Activated CD4-positive, alpha-beta T cell treated with anti-CD3 and anti-CD28 coated beads, Interleukin-2, amount 10 ng/mL, durations not matched to agents 7 days and 5 days (primary cell): ENCODE measurements at places on chromosomes 2 and 18. TPM values are rescaled to one million over a fixed set of nuclear protein-coding genes. Genes with fewer than 3 reads are reported as not detected.

DNA sequence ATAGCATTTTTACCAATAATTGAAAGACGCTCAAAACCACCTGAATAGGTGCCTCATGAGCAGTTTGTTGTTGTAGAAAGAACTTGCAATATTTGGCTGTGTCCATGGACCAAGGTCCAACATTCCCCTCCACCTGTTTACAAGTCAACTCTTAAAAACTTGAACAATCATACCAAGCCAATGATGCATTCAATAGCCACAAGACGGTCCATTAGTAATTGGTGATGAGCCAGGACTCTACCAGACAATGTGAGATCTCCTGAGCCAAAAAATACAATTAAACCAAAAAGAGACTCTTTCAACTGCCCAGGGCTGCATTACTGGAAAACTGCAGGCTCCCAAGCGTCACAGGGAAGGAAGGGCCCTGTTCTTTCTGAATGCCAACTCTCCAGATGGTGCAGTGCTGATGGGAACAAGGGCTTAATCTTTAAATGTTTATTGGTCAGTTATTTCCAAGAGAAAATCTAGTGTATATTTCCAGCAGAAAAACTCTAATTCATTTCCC lies 118.8 kb upstream of the EPB41L3 start:
- H3K27me3 ChIP-seq = peaks cover 2% of the 10 kb centered on the region
- H3K36me3 ChIP-seq = no peaks in the 10 kb centered on the region
- no peak for DNase-seq
- no peak overlapping the region for H3K27ac ChIP-seq

DNA sequence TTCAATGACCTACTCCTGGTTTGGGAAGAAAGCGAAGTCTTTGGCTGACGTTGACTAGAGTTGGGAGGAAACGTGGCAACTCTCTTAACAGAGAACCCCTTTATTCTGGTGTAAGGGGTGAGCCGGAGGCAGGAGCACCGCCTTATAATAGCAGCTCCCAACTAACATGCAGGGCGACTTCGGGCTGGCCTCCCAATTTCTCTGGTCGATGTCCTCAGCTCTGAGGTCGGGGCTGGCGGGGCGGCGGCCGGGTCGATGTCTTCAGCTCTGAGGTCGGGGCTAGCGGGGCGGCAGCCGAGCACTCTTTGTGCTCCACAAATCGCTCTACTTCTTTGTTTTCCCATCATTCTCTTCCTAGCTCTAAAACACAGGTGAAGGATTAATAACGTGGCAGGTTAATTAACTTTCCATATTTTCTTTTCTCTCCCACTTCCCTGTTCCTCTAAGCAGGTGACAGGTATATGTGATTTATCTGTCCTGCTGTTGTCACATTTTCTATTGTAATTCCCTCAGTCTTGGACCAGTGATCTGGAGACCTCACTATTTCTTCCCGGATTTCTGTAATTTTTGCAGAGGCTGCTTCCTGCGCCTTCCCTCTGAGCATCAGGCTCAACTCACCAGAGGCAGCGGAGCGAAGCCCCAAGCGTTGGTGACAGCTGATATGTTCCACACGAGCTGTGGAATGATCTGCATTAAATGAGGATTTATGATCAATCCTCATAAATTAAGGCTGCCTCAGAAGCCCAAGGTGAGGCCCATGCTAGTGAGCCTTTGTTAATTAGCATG lies 64.3 kb downstream of the ACKR3 start:
- H3K4me3 ChIP-seq = no peak overlapping the region
- H3K27ac ChIP-seq = no peak overlapping the region
- no peaks in the 10 kb centered on the region for H3K36me3 ChIP-seq

DNA sequence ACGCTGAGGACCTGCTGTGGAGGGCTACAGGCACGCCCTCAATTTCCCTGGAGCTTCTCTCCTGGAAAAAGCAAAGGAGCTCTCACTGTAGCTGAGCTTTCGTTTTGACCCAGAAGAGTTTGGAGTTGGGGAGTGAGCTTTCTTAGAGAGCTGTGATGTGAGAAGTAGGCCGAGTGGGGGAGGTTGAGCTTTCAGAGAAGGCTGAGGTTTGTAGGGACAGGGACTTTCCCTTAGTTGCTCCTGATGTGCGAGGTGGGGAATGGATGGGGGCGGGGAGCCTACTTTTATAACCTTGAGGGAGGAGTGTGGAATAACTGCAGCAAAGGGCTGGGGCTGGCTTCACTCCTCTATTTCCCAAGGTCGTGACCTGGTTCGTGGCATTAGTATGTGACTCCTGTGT lies 47.1 kb downstream of the ZNF532 start:
- H3K36me3 ChIP-seq = no peaks in the 10 kb centered on the region
- no peak overlapping the region for H3K4me3 ChIP-seq
- H3K27ac ChIP-seq = no peak overlapping the region
- peaks cover 6% of the 10 kb centered on the region for H3K4me1 ChIP-seq

DNA sequence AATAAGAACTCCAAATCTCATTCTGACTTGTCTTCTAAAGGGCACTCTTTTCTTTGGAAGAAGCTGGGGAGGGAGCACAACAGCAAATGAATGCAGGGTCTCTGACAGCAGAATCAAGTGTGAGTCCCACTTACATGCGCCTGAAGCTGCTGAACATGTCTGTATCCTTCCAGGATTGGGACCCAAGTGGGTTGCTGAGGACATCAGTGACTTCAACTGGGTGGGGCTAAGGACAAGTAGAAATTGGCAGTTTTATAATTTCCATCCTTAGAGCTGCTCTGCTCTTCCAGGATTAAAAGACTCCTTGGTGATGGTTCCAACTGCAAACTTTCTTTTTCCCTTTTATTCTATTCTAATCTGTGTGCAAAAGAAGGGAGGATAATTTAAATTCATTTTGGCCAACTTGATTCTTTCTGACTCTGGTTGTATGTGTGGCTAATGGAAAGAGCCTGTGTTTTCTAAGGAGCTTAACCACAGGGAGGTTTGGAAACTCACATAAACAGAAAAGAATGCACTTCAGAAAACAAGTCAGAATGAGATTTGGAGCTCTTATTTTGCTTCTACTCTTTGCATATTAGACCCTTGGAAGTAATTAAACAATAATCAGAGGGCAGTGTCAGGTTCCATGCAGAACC lies 20.6 kb downstream of the ANTXR1 start:
- no peak for DNase-seq
- peaks cover 56% of the 10 kb centered on the region for H3K27me3 ChIP-seq
- no peaks in the 10 kb centered on the region for H3K4me1 ChIP-seq
- no peak overlapping the region for H3K4me3 ChIP-seq

GRCh38 chr2:63652652-63652985 lies 63.9 kb downstream of the MDH1 start:
- DNase-seq = no peak
- H3K27ac ChIP-seq = no peak overlapping the region
- no peak overlapping the region for H3K4me3 ChIP-seq
- peaks cover 5% of the 10 kb centered on the region for H3K27me3 ChIP-seq

DNA sequence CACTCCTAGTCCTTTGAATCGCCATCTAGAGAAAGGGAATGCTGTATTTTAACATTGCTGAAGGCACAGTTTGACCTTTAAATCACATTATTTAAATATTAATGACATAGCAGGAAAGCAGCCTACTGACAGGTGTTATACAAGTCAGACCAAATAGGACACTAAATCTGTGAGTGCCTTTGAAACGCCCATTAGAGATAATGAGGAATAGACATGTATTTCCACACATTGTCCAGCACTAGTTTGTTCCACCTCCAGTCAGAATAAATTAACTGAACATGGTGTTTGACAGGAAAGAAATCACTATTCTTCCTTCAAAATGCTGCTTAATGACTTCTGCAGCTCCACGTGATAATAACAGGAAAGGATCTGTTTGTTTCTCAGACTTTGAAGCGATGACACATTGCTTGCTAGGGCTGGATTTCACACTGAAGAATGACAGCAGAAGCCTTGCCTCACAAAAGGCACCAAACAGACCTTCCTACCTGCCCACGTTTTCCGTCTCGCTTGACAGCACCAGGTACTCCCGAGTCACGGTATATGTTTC lies 90.5 kb upstream of the DDX18 start:
- no peaks in the 10 kb centered on the region for H3K27me3 ChIP-seq
- H3K36me3 ChIP-seq = no peaks in the 10 kb centered on the region
- H3K27ac ChIP-seq = no peak overlapping the region
- H3K4me1 ChIP-seq = peaks cover 8% of the 10 kb centered on the region
- no peak overlapping the region for H3K4me3 ChIP-seq
- DNase-seq = no peak

- no peaks in the 10 kb centered on the region for H3K27me3 ChIP-seq
- peaks cover 13% of the 10 kb centered on the region for H3K4me1 ChIP-seq
- no peak overlapping the region for H3K4me3 ChIP-seq
- no peak for DNase-seq
- no peak overlapping the region for H3K27ac ChIP-seq
- peaks cover 1% of the 10 kb centered on the region for H3K36me3 ChIP-seq
Observed at GRCh38 chr2:161123531-161124030, 36.6 kb upstream of the TANK start.

DNA sequence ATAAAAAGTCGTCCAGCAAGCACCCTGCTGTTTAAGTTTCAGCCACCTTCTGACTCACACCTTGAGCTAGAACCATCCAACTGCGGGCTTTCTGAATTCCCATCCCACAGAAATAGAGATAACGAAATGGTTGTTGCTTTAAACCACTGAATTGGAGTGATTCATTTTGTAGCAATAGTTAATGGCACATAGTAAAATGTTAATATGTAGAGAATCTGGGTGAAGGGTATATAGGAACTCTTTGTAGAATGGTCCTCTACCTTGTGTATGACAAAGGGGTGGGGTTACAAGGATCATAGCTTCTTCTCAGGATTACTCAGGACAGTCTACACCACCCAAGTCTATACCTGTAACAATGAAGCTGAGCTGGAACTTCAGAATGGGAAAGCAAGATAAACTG lies 2.4 kb upstream of the MAPRE3 start:
- peaks cover 36% of the 10 kb centered on the region for H3K27me3 ChIP-seq
- H3K36me3 ChIP-seq = no peaks in the 10 kb centered on the region
- DNase-seq = no peak

DNA sequence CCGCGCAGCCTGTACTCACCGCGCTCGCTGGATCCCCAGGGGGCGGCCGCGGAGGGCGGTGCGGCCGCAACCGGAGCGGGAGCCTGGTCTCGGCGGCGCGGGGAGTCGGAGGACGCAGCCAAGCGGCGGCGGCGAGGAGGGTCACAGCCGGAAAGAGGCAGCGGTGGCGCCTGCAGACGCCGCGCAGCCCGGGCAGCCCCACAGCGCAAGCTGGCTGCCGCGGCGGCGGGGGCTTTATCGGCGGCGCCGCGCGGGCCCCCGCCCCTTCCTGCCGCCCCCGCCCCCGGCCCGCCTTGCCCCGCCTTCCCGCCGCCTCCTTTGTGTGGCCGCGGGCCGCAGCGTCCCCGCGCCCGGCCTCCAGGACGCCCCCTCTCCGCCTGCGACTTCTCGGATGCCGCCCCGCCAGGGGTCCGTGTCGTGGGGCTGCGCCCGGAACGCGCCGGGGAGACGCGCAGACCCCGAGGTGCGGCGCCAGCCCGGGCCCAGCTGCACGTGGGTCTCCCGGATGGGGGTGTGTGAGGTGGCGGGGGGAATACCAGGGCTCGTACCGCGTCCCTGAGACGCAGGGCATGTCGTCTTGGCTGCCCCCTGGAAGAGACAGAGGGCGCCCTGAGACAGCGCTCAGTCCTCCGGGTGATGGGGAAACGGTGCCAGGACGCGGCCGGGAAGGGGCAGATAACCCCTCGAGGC lies at the start of gene SERPINE2:
TSS of gene SERPINE2 (minus strand) at position 207 of the 690 bp plus-strand sequence. CDS start 37,386 bp downstream, outside the sequence.
- H3K36me3 ChIP-seq = no peaks in the 10 kb centered on the region
- DNase-seq = peak; percentile 42
- H3K4me3 ChIP-seq = peak within 1 kb of the TSS; percentile 80

GRCh38 chr2:230457073-230457768 lies 41.2 kb downstream of the SP100 start:
- H3K27ac ChIP-seq = peak overlapping the region; percentile 85
- no peak for DNase-seq
- H3K4me3 ChIP-seq = no peak overlapping the region

- no peaks in the 10 kb centered on the region for H3K27me3 ChIP-seq
- no peak for DNase-seq
- H3K4me3 ChIP-seq = no peak overlapping the region
- no peaks in the 10 kb centered on the region for H3K36me3 ChIP-seq
- H3K27ac ChIP-seq = no peak overlapping the region
Observed at GRCh38 chr18:27860701-27861107, 316.2 kb downstream of the CDH2 start.

DNA sequence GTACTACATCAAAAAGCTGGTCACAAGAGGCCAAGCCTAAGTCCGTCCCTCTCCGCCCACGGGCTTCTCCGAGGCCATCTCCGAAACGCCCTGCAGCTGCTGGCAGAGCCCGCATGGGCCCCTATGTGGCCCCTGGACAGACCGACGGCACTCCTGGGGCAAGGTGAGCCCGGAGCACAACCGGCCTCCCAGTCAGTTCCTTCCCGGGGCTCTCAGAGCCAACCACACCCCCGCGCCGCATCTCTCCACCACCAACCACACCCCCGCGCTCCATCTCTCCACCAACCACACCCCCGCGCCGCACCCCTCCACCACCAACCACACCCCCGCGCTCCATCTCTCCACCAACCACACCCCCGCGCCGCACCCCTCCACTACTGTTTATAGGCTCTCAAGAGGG lies 93.5 kb downstream of the ZNF516 start:
- H3K27me3 ChIP-seq = peaks cover 6% of the 10 kb centered on the region
- peaks cover 6% of the 10 kb centered on the region for H3K4me1 ChIP-seq
- DNase-seq = no peak
- H3K36me3 ChIP-seq = no peaks in the 10 kb centered on the region

DNA sequence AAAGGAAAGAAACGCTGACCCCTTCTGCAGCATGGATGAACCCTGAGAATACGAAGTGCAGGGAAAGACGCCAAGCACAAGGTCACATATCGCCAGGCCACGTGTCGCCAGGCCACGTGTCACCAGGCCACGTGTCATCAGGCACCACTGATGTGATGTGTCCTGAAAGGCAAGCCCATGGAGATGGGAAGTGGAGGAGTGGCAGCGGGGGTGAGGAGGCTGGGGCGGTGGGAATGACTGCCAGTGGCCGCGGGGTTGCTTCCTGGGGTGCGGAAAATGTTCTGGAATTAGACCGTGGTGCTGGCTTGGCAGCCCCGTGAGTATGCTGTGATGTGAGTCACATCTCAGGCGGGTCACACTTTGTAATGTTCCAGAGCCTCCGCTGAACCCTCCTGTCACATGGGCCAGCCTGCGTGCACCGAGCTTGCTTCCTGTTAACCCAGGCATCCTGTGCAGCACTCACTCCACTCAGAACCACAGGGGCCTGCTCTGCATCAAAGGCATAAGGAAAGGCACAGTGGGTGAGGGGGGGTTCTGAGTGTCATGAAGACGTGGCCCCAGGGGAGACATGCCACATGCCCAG lies 39.0 kb downstream of the SLC66A2 start:
- H3K27ac ChIP-seq = peak overlapping the region; percentile 87
- H3K4me3 ChIP-seq = no peak overlapping the region
- H3K27me3 ChIP-seq = no peaks in the 10 kb centered on the region
- peaks cover 49% of the 10 kb centered on the region for H3K36me3 ChIP-seq
- peaks cover 38% of the 10 kb centered on the region for H3K4me1 ChIP-seq
- DNase-seq = peak; percentile 60

- H3K4me3 ChIP-seq = no peak overlapping the region
- H3K27me3 ChIP-seq = peaks cover 5% of the 10 kb centered on the region
- H3K27ac ChIP-seq = no peak overlapping the region
- no peak for DNase-seq
- no peaks in the 10 kb centered on the region for H3K4me1 ChIP-seq
Observed at GRCh38 chr2:192090911-192091310, 103.8 kb downstream of the TMEFF2 start.

GRCh38 chr2:151655663-151656398 lies 78.4 kb downstream of the NEB start:
- H3K4me3 ChIP-seq = no peak overlapping the region
- no peaks in the 10 kb centered on the region for H3K4me1 ChIP-seq
- H3K27ac ChIP-seq = no peak overlapping the region
- H3K27me3 ChIP-seq = peaks cover 4% of the 10 kb centered on the region
- DNase-seq = no peak

PHOSPHO2 gene
- 3.0 TPM for total RNA-seq

RIT2 gene
- not detected for total RNA-seq

CRIM1 gene
- total RNA-seq = 2.3 TPM

DUSP11 gene
- 28.7 TPM for total RNA-seq

CHRNG gene
- not detected for total RNA-seq
